ENCODE measurements at places on chromosomes 2 and 18.

DNA sequence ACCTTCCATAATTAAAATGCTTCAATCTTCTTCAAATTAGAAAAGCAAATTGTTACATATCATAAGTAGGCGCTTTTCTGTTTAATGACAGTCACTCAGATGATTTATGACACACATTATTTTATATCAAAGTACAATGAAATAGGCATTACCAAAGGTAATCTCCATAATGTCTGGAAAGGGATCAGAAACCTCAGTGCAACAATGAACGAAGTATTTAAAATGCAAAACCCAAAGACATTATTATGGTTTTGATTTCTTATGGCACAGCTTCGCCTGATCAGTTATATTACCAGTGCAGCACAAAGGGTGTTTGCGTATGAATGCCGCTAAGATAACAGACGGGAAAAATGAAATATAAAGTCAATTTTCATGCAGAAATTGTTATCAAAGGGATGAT lies 162.2 kb upstream of the MEIS1 start:
- no peak for DNase-seq

GRCh38 chr2:158967114-158967730 lies 1.2 kb upstream of the TANC1 start:
- DNase-seq, result no peak

- DNase-seq, result no peak
Observed at GRCh38 chr2:106359512-106359911, 108.7 kb downstream of the RGPD3 start.

- DNase-seq, result no peak
Observed at GRCh38 chr2:180644709-180645108, 335.7 kb upstream of the UBE2E3 start.

GRCh38 chr2:128380961-128381938 lies 62.6 kb upstream of the HS6ST1 start:
- no peak for DNase-seq

DNA sequence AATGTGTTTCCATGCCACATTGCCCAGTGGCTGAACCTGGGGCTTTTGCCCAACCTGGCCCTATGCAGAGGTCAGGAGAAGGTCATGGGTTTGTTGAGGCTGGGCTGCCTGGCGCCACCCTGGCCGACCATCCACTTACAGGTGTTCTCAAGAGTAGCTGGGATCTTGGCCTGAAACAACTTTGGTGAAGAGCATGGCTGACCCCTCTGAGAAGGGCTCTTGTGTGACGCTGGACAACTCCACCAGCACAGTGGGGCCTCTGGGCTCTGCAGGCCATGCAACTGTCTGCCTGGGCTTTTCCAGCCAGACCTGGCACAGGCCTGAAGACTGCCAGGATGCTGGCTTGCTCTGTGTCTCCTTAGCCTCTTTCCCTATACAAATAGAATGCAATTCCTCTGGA lies 76.4 kb upstream of the ZNG1B start:
- DNase-seq, result no peak

All from urothelium cell line (cell line).